HAP-1 (cell line): ENCODE measurements at places on chromosomes 1 and 21.

- peak; percentile 28 for DNase-seq
These were observed 8.1 kb downstream of the PSMG1 start for GRCh38 chr21:39175154-39175553.

- DNase-seq, result no peak
These were observed 178.6 kb downstream of the SLC45A1 start for GRCh38 chr1:8496473-8496872.

DNA sequence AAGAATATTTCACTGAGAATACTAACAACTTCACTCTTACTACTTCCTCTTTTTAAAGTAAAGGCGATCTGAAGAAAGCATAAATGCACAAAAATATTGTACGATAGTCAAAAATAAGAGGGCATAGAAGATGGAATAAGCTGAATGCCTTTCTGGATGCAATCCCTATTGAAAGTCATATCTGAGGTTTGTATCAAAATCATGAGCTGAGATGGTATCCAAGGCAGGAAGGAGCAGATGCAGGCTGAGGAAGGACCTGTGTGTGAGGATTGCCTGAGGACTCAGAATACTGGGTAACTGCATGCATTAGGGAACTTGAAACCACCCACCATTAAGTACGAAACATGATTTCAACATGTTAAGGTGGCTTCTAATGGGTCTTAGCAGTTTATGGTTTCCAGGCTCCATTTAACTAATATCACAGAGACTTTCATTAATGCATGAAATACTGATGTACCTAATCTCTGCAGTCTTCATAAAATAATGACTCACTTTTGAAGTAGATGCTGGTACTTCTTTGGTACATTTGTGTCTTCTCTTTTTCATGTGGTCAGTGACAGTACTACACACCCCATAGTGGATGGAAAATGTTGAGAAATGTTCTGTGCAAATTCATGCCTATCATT lies 29.6 kb upstream of the RGS1 start:
- DNase-seq, result no peak

- DNase-seq, result no peak
These were observed 23.6 kb downstream of the DIP2A start for GRCh38 chr21:46482225-46482845.

DNA sequence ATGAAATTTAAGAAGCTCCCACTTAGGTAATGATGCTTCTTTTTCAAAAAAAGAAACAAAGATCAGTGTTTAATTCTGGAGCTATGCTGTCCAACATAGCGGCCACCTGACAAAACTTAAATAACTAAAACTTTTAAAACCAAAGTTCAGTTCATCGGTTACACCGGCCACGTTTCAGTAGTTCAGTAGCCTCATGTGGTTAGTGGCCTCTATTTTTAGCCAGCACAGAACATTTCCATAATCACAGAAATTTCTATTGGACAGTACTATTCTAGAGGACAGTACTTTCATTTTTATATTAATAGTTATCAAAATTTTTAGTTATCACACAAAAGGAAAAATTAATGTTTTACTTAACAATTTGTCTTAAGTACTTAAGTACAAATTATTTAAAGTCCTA lies 141.0 kb downstream of the USP25 start:
- DNase-seq, result no peak

GRCh38 chr1:93437976-93438605 lies 9.8 kb upstream of the FNBP1L start:
- no peak for DNase-seq

DNA sequence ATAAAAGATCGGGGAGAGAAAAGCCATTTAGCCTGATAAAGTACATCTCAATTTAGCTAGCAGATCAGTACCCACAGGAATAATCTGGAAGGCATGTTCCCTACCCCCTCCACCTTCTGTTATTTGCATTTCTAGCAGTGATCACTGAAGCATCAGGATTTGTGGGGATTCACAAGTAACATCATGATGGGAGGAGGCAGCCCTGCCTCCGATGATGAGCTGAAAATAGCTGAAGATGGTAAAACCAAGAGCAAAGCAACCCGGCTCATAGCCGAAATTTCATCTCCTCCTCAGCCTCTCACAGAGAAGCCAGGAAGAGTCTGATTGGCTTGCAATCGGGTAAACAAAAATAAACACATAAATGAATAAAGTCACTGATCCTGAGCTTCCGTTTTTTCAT lies 2.4 kb downstream of the CCSAP start:
- no peak for DNase-seq

DNA sequence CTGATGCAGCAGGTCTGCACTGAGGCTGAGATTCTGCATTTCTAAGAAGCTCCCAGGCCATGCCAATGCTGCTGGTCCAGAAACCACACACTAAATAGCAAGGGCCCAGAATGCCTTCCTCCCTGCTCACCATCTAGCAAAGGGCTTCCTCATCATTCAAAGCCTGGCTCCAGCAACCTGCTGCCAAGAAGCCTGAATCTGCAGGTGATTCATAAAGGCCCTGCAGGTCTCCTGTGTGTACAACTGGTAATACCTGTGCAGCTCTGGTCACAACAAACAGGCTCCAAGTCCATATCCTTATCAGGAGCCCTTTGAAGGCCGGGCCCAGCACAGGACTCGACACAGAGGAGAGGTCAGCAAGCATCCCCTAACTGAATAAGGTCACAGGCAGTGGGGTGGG lies 26.7 kb downstream of the GLIS1 start:
- DNase-seq, result no peak

DNA sequence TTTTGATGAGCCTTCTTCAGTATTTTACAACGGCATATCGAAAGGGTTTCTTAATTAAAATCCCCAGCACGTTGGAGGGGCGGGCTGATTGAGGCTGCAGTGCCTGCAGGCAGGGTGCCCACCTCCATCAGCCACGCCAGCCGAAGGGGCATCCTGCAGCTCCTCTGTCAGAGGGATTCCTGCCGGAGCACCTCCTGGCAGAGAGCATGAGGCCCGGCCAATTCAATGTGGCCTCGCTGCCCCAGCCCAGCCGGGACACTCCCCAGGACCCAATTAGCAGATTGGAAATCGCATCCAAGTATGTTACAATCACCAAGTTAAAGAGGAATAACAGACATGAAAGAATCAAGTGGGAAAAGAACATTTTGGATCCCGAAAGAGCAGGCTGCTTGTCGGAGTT lies 216.6 kb downstream of the ST6GALNAC3 start:
- DNase-seq, result no peak

DNA sequence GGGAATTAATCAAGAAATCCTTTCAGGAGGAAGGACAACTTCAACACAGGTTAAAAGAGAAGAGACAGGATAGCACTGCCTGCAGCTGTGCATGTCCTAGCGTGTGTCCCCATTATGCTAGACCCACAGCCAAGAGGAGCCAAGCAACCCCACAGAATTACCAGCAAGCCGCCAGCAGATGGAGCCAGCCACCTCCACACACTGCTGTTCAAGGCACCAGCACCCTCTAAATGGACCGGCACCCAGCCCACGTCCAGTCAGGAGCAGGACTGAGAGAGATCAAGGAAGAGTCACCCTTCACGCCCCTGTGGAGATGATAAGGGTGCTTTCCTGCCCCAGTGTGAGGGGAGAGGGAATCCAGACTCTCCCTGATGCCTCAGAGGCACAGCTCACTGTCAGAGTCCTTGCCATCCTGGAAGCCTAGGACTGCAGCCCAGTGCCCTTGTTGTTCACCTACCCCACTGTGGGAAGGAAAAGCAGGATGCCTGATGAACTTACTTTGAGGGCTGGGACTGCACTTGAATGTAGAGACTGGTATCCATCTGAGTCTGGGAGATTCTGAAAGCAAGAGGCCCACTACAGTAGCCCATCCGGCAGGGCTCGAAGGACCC lies 37.1 kb upstream of the CTTNBP2NL start:
- peak; percentile 23 for DNase-seq

- no peak for DNase-seq
These were observed 11.8 kb downstream of the KANK4 start for GRCh38 chr1:62307446-62307845.

- no peak for DNase-seq
These were observed 15.4 kb downstream of the VANGL2 start for GRCh38 chr1:160415696-160416290.

- DNase-seq, result no peak
These were observed 26.8 kb downstream of the TP73 start for GRCh38 chr1:3679098-3679555.

- DNase-seq, result no peak
These were observed 1.6 kb upstream of the SH3D21 start for GRCh38 chr1:36304521-36304920.

GRCh38 chr1:85815906-85816305 lies 107.7 kb upstream of the ZNHIT6 start:
- no peak for DNase-seq

DNA sequence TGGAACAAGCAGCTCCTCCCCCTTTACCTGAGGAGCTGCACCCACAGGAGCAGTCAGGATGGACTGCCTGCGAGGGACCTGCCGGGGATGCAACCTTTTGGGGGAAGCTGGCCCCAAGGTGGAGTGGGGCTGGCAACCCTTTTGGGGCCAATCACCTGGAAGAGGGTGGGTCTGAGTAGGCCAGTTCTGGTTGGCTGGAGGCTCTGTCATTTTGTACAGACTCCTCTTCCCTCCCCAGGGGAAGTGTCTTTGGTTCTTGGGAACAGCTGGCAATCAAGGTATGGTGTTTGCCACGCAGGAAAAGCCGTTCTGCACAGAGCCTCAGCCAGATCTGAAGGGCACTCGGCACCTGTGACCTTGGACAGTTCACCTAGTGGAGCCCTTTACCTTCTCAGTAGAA lies 280 bp upstream of the A3GALT2 start:
- no peak for DNase-seq

GRCh38 chr21:41319273-41319672 lies 2.7 kb downstream of the FAM3B start:
- no peak for DNase-seq

DNA sequence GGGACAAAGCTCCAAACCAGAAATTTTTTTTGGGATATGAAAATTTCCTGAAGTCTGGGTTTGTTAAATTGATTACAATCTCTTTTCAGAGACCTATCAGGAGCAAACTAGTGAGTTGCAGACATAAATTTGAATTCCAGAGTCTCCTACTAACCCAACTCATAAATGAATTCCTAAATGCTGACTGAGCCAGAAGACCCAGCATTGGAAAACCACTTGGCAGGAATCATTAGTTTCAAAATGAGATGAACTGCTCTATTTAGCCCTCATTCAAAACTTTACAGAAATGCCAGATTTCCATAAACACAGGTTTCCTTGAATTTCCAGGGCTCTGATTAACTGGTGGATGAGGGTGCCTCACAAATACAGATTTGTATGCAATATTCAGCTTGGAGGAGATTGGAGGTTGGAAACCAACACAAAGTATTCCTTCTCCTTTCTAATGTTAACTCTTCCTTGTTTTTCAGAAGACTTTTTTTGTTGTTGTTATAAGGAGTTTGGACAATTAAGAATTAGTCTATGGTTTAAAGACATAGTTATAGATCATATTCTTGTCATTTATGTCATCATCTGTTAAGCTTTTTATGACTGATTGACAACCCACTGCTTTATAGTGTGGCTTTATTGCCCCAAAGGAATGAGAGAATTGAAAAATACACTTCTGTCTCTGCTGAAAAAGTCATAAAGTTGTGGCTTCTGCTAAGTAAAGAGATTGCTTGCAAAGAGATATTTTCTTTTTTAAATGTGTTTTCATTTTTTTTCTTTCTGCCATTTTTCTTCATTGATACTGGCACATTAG lies 222.8 kb downstream of the HLX start:
- no peak for DNase-seq

DNA sequence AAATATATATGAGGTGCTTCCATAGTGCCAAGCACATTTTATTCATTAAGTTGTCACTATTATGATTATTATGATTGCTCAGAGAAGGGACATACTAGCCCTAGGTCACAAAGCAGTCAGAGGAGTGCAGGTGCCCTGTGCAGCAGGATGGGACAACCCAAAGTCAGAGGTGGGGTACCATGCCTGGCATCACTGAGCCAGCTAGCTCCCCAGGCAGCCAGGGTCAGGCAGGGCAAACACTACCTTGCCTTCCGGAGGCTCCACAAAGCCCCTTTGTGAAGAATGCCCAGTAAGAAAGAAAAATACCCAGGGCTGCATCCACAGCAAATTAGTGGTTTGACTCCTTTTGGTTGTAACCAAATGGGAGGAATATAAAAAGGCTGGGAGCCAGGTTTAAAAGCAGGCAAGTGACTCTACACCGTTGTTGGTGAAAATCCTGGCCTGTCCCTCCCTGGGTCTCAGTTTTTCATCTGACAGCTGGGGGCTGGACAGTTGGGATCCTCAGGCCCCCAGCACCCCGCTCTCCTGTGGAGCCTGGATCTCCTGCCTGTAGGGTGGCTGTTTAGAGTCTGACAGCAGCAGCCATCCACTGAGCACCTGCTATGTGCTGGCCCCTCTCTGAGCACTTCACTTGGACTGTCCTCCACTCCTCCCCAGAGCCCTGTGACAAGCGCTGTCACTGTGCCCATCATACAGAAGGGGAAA lies 98.8 kb downstream of the GLIS1 start:
- no peak for DNase-seq

DNA sequence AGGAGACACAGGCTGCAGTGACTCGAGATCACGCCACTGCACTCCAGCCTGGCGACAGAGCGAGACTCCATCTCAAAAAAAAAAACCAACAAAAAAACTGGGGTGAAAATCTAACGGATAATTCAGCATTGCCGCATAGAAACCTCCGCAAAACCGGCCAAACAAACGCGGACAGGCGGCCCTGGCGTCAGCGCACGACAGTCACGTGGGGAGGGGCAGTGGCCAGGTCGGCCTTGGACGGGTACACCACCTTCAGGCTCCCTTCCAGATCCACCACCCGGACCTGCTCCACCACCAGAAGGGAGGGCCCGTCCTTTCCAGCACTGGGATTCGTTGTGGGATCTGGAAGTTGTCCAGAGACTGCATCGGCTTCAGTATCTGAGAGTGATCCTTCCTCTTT lies 8.4 kb downstream of the SMIM1 start:
- DNase-seq, result no peak

- no peak for DNase-seq
These were observed 5.3 kb upstream of the MAP3K7CL start for GRCh38 chr21:29125191-29125590.

GRCh38 chr1:40258445-40258769 lies 371 bp downstream of the ZMPSTE24 start:
- DNase-seq, result no peak

GRCh38 chr1:39426346-39426745 lies 65.1 kb upstream of the BMP8A start:
- no peak for DNase-seq

GRCh38 chr1:205236951-205237475 lies 9.3 kb downstream of the TMCC2 start:
- DNase-seq, result no peak

DNA sequence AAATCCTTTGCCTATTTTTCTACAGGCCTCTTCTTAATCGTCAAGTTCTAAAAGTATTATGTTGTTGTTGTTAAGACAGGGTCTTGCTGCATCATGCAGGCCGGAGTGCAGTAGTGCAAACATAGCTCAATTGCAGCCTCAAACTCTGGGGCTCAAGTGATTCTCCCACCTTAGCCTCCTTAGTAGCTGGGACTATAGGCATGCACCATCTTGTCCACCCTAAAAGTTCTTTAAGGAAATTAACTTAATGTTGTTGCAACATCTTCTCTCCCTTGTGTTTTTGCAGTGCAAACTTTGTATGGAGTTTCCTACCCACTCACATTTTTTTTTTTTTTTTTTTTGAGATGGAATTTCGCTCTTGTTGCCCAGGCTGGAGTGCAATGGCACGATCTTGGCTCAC lies 4.1 kb upstream of the VHLL start:
- no peak for DNase-seq

- no peak for DNase-seq
These were observed 45.7 kb upstream of the HOOK1 start for GRCh38 chr1:59768792-59769735.

GRCh38 chr1:209651138-209651587 lies 1.1 kb downstream of the LAMB3 start:
- DNase-seq, result no peak
